ENCODE measurements at places on chromosomes 11 and 22. TPM values are rescaled to one million over a fixed set of nuclear protein-coding genes. Genes with fewer than 3 reads are reported as not detected.

Gene TH
- not detected for total RNA-seq

DNA sequence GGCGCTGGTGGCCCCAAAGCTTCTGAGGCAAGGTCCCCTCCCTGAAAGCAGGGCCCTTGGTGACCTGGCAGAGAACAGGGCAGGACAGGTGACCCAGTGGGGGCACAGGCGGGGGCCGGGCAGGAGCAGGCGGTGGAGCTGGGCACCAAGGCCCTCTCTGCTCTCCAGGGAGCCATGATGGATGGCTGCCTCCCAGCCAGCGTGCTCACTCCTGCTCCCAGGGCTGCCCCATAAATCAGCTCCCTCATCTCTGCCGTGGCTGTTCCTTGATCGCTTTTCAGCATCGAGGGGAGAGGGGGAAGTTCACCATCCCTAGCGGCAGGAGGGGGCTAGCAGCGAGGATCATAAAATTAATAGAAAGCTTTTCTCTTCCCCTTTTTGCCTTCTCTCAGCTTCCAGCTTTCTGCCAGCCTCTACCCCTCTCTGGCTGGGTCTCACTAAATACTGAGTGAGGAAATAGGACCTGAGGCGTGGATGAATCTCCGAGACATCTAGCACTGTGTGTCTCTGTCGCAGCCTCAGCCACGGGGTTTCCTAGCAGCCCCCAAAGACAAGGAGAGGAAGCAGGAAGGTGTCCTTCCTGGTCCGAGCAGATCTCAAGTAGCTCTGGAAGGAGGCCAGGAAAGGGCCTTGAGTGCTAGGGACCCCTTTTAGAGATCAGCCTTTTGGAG lies 22.2 kb upstream of the ELFN2 start:
- no peak for DNase-seq

Gene RBM4
- total RNA-seq = 152 TPM

Gene CLMP
- total RNA-seq = 0.25 TPM

GRCh38 chr22:43218786-43219185 lies 31.9 kb upstream of the TTLL12 start:
- no peak for DNase-seq

Gene CATSPERZ
- total RNA-seq = not detected

GRCh38 chr11:64736654-64737053 lies 7.3 kb downstream of the RASGRP2 start:
- no peak for DNase-seq

Gene CDON
- 3.9 TPM for total RNA-seq

DNA sequence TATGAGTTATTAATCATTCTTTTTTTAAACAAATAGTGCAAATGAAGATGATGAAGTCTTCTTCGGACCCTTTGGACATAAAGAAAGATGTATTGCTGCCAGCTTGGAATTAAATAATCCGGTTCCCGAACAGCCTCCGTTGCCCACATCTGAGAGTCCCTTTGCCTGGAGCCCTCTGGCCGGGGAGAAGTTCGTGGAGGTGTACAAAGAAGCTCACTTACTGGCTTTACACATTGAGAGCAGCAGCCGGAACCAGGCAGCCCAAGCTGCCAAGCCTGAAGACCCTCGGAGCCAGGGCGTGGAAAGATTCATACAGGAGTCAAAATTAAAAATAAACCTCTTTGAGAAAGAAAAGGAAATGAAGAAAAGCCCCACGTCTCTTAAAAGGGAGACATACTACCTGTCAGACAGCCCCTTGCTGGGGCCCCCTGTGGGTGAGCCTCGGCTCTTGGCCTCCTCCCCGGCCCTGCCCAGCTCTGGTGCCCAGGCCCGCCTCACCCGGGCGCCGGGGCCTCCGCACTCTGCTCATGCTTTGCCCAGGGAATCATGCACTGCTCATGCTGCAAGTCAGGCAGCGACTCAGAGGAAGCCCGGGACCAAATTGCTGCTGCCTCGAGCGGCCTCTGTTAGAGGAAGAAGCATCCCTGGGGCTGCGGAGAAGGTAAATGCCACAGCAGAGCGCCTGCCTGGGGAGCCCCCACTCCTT lies 11.8 kb downstream of the GTSE1 start:
- no peak for DNase-seq

- DNase-seq = no peak
Observed at GRCh38 chr11:72975778-72976521, 161.7 kb downstream of the ATG16L2 start.

- DNase-seq = no peak
Observed at GRCh38 chr11:122229481-122230384, 113.7 kb upstream of the BLID start.

GRCh38 chr11:131910523-131911387 lies 540.3 kb downstream of the NTM start:
- no peak for DNase-seq

Gene PAX6
- total RNA-seq = not detected

Gene DEUP1
- total RNA-seq = not detected

Gene PATE2
- not detected for total RNA-seq

Gene NR1H3
- 11.7 TPM for total RNA-seq

Gene WEE1
- 50.5 TPM for total RNA-seq

Gene ACTN3
- total RNA-seq = not detected

Gene MS4A14
- total RNA-seq = not detected

Gene TEX12
- 0.40 TPM for total RNA-seq

DNA sequence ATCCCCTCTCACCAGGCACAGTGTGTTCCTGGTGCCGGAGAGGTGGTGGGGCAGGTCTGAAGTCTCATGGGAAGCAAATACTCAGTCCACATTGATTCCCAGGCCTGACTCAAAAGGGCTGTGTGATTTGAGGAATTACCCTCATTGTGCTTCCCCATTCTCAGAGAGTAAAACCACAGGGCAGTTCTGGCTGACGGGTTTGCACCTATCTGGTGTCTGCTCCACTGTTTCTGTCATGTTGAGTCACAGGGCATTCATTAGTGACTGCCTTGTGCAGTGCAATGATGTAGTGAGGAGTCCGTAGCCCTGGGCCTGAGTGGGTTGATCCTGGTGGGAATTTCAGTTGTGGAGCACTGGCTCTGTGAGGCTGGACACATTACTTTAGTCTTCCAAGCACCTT lies 85.2 kb upstream of the ARHGAP20 start:
- DNase-seq = no peak

Gene CCDC188
- not detected for total RNA-seq

- no peak for DNase-seq
Observed at GRCh38 chr11:73262851-73263495, 9.2 kb upstream of the P2RY6 start.

- DNase-seq = no peak
Observed at GRCh38 chr11:20022363-20023081, 137.8 kb downstream of the DBX1 start.

DNA sequence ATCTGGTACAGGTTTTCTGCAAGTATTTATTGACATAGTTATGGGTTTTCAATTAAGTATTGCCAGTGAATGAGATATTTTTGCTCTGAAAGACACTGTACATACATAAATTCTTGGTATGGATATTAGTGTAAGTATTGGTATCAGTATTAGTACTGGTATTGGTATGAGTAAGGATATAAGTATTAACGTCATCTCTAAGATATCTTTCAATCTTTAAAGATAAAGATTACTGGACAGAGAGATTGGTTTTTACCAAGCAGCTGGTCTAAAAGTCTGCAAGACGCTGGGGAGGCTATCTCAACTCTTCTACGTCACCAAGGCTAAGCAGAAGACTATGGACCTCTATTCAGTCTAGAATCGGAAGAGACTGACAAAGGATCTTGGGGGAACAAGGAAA lies 234.5 kb downstream of the NXPE2 start:
- DNase-seq = no peak

Gene MGAT3
- 7.0 TPM for total RNA-seq

- no peak for DNase-seq
Observed at GRCh38 chr22:43838571-43839307, 23.6 kb downstream of the SULT4A1 start.

- DNase-seq = no peak
Observed at GRCh38 chr11:68377389-68377795, 65.0 kb downstream of the LRP5 start.

Gene MAPK8IP2
- total RNA-seq = 0.28 TPM

- no peak for DNase-seq
Observed at GRCh38 chr11:75262436-75262835, 21.9 kb downstream of the TPBGL start.

DNA sequence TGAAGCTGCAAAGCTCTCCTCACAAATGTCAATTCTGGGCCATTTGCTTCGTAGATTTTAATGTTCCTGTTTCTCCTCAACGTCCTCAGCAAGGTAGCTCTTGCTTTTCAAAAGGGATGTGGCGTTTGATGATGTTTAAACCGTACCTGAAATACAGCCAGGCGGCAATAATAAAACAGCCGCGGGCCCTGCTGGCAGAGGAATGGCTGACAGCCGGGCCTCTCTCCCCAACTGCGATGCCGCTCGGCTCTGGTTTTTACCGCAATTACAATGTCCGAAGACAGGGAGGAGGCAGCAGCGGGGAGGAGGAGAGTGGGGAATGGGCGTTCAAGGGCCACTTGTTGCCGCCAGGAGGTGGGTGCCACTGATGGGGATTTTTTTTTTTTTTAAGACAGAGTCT lies 27.5 kb downstream of the MACROD1 start:
- DNase-seq = no peak

DNA sequence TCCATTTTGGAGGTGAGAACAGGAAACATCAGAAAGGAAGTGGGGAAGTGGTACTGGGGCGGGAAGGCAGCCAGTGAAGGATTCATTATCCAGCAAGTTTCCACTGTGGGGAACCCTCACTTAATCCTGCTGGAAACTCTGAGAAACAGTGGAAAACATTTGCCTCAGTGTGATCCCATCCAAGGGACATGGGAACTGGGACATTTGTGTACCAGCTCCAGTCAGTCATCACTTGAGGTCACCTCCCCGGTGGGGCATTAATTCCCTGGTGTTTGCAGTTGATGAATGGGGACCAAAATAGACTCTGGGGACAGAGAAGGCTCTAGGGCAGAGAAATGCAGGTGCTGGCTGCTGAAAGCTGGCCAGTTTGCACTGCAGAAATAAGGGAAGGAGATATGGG lies 599.9 kb downstream of the BUD13 start:
- DNase-seq = no peak

Gene NELL1
- not detected for total RNA-seq

Gene ROM1
- 2.4 TPM for total RNA-seq

Gene IL17REL
- not detected for total RNA-seq

DNA sequence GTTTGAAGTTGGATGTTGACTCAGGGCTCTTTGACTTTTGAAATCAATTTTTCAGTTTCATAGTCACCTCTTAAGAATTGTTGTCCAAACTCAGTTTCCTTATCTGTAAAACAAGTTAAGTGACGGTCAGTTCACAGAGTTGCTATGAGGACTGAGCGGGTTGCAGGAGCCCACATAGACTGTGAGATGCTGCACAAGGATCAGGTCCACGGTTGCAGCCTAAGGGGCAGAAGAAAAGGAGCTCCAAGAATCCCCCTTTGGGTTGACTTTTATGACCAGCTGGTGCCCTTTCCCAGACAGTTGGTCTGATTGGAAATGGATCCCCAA lies 55.5 kb upstream of the TIMP3 start:
- no peak for DNase-seq

DNA sequence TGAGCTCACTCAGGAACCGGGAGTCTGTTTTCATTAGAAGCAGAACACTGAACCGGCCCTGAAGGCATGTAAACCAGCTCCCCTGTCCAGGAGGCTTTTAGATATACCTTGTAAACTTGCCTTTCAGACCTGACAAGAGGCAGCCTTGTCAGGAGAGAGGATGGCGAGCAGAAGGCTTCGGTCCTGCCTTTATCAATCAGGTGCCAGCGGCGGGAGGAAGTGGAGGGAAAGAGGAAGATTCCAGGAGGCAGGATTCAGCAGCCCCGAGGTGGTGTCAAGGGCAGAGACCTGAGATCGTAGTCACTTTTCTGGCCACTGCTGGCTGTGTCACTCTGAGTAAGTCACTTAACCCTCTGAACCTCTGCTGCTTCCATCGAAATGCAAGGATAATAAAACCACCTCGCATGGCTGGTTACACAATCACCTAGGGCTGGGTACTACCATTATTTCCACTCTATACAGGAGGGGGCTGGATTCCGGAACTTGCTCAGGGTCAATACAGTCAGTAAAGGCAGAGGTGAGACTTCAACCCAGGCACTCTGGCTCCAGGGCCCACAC lies 181.0 kb downstream of the CHST1 start:
- DNase-seq = no peak

GRCh38 chr11:38252620-38253019 lies 1654.6 kb upstream of the RAG2 start:
- DNase-seq = no peak

DNA sequence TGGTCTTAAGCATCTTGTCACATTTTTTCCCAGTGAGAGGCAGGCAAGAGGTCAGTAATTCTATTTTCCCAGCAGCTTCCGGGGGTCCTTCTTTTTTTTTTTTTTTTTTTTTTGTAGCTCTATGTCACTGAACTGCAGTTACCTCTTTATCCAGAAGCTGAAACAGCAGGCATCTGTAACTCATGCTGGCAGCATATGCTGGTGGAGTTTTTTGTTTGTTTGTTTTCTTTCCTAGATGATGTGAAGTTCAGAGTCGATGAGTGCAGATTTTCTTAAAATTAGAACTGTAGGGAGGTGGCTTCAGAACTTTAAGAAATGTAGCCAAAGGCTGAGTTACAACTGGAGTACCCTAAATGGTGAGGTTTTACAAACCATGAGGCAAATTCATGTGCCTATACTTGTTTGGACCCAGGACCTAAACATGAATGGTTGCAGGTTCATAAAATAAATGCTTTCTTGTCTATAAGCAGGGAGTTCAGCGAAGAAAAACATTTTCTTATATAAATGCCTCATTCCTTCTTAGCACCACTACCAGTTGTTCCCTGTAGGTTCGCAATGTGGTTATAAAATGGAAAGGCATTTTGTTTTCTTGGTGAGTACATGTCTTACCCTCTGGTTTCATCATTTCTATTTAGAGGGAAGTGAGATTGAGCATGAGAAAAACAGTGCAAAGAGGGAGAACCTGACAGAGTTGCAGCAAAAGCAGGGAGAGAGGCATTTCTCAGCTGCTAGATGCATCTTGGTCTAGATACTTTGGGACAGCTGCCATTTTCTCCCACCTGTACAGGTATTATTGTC lies 84.0 kb downstream of the TRIM44 start:
- no peak for DNase-seq

- DNase-seq = no peak
Observed at GRCh38 chr11:69949327-69949726, 128.8 kb upstream of the ANO1 start.

Gene RTN4RL2
- 0.96 TPM for total RNA-seq

DNA sequence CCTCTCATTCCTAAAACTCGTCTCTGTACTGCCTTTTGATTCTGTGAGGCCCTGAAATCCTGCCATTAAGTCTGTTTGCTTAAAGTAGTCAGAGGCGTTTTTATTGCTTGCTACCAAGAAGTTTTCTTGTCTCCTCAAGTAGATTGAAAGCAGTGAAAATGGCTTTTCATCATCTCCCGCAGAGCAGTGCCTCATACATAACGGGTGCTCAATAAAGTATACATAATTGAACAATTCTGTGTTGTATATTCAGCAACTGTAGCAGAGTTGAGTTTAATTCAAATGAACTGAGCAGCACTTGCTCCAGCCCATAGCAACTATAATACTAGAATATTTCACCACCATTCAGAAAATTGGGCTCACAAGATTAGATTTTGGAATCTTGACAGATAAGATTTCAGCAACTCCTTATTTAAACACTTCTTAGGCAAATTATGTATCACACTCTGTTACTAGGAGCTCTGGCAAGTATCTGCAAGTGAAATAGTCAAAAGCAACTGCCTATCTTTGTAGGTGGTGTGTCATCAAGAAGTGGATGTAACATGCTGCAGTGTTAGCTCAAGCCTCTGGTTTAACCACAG lies 20.0 kb downstream of the FIBIN start:
- no peak for DNase-seq

Gene CHADL
- total RNA-seq = 0.45 TPM

GRCh38 chr22:32024796-32025195 lies 18.3 kb upstream of the SLC5A1 start:
- DNase-seq = no peak

Data from activated naive CD8-positive, alpha-beta T cell treated with anti-CD3 and anti-CD28 coated beads, Interleukin-2, amount 10 ng/mL, durations not matched to agents 7 days and 5 days (primary cell).